Umbilical cord (tissue), 2 donors: ENCODE measurements at places on chromosomes 16 and 17. TPM values are rescaled to one million over a fixed set of nuclear protein-coding genes. Genes with fewer than 3 reads are reported as not detected.

DNA sequence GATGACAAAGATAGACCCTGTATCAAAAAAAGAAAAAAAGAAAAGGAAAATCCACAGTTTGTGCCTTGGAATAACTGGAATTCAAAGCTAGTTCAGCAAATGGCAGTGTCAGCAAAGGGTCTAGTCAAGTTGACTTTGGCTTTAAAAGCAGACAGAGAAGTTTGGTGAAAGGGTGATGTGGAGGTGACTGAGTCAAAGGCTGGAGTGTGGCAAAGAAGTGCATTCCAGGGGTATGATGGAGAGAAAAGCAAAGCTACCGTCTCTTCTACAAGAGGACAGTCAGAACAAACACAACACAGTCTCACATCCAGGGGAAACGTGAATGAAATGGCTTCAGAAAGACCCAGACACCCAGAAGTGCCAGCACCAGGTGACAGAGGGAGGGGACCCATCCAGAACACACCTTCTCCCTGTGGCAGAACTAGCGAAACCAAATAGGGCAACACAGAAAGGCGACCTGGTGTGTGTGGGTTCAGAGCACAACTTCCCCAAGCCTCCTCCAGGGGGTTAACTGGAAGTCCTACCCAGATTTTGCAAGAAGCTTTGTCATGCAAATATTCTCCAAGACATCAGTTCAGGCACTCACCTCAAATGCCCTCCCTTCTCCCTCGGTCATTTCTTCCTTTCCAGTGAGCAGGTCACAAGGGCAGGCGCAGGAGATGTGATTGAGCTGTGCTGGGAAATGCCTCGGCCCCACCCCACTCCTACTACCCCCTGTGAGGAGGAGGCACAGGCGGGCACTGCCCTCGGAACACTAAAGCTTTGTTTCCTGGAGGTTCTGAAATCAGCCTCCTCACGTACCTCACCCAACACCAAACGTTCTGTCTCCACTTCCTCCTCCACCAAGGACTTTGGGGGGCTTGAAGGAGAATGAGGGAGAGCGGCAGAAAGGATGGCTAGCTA is 481.9 kb downstream of the SOX9 start:
- DNase-seq: no peak

DNA sequence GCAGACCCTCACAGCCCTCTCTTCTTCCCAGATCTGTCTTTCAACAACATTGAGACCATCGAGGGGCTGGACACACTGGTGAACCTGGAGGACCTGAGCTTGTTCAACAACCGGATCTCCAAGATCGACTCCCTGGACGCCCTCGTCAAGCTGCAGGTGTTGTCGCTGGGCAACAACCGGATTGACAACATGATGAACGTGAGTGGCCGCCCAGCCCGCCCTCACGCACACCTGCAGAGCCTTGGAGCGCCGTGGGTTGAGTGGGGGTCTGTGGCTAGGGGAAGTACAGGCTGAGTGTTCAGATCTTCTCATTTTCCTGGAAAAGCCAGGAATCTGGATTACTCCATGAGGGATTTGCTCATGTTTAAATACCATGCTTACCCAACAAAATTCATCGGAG is 15.2 kb downstream of the DRC3 start:
- no peak for DNase-seq

- DNase-seq: no peak
Measured at GRCh38 chr17:31549121-31549524, 157.6 kb downstream of the RAB11FIP4 start.

DNA sequence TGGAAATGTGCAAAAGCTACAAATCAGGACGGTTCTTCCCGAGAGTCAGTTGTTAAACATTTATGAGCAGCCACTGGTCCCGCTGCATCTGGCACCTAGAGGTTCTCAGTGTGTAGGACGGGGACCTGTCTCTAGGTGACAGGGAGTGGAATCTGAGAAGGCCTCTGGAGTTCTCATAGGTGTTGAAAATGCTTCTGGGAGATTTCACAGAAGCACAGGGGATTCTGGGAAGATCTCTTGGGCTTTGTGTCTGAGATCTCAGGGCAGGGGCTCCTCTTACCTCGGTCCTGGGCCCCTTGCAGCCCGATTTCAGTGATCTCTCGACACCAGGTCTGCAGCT is 8.9 kb downstream of the ALOX15 start:
- DNase-seq: no peak

GRCh38 chr16:85894266-85894665 is 4.7 kb upstream of the IRF8 start:
- DNase-seq: no peak

- peak; percentile 52 for DNase-seq
Measured at GRCh38 chr17:4849011-4849536, 15.9 kb downstream of the MINK1 start.

DNA sequence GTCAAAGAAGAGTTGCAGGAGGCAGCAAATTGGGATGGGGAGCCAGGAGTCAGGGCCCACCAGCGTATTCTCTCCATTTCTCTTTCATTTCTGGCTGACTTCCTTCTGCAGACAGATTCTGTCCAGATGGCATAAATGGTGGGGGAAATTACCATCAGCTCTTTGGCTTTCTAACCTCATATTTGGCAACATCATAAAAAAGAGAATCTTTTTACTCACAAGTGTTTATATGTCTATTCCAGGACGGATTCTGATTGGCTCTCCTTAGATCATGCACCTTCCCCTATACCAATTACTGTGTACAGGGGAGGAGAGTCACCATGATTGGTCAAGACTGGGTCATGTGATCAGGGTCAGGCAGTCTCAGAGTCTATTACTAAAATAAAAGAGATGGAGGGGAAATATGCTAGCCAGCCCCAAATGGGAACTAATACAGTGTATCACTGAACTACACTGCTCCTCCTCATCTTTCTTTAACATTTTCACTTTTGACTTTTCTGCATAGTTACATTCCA is 537.1 kb upstream of the EEF2KMT start:
- DNase-seq: no peak

- DNase-seq: no peak
Measured at GRCh38 chr17:2195729-2196128, 107.9 kb downstream of the SMG6 start.

DNA sequence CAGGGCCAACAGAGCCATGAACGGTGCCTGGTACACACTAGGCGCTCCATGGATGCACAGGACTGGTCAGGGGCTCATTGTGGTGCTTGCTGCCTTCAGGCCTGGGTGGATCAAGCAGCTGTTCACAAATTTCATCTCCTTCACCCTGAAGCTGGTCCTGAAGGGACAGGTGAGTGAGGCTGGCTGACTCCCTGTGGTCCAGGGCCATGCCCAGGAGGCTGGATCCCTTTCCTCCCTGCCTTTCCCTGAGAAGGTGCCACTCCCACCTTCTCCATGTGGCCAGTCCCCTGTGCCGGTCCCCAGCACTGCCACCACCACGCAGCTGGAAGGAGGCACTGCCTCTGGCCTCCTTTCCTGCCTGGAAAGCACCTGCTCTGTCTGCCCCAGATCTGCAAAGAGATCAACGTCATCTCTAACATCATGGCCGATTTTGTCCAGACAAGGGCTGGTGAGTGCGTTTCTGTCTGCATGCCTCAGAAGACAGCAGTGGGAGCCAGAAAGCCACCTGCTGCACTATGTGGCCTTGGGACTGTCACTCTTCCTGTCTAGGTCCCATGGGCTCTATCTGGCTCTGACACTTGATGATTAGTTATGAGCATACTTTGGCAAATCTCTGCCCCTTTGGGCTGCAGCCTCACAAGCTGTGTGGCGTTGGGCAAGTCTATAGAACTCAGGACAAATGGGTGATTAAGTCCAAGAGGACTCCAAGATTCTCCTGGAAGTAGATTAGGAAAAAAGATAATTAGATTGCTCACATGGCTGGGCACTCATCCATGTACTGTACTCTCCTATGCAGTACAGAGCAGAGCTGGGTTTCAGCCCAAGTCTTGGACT is 9.4 kb downstream of the CETP start:
- no peak for DNase-seq

HCFC1R1 gene
- total RNA-seq: 3.1 TPM

GLG1 gene
- total RNA-seq: 103 TPM

MYOCD gene
- 98.7 TPM for total RNA-seq

ZNF778 gene
- 43.8 TPM for total RNA-seq

SMARCD2 gene
- total RNA-seq: 103 TPM

CUEDC1 gene
- 38.3 TPM for total RNA-seq
